Stimulated activated CD4-positive, alpha-beta T cell treated with anti-CD3 and anti-CD28 coated beads, Interleukin-1b, Interleukin-23, amount 100 ng/mL, for 4 hours (primary cell): ENCODE measurements at places on chromosomes 12 and 14.

DNA sequence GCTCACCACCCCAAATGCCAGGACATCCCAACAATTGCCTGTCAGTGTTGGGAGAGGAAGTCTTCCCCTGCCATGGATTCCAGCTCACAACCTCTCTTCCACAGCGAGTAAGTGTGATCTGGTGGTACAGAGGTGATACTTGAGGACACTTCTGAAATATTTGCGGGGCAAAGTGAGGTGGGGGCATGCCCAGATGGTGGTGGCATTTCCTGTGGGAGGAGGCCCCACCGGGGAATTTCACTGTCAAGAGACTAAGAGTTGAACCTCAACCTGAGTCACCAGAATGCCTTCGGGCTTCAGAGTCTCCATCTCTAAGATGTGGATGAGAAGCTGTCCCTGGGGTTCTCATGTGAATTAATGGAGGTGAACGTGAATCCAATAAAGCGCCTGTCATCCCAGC, 122.3 kb upstream of the RFLNA start:
- DNase-seq = no peak

DNA sequence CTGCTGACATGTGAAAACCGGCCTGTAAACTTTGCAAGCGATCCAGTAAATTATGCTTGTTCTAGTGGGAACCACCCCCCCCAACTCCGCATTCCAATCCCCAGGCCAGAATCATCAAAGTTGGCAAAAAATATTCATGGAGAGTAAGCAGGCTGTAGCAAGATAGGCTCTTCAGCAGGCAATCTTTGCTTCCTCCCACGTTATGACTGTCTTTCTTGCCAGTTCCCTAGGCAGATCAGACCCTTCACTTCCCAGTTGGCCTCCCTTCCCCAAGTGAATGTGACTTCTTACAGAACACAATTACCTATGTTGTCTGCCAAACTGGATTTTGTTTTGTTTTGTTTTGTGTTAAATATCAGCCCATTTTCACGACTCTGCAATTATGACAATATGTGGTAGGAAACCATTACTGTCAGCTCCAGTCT, 1.2 kb upstream of the PTGER2 start:
- DNase-seq = no peak

- DNase-seq = no peak
These were observed 15.4 kb upstream of the PAPLN start for GRCh38 chr14:73221945-73222344.

DNA sequence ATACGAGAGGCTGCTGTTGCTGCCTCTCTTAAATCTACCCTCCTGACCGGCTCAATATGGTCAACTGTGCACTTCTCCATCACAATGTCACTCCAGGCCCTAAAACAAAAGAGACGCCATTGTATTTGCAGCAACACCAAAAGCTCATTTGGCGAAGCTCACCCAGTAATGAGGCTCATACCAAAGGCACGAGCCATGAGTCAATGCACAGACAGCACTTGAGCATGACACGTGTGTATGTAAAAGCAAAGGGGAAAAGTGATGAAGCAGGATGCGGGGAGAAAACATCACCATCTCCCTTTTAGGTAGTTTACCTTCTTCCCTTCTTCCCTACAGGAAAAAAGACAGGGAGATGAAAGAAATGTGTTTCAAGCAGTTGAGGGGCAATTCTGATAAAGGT, 150.3 kb downstream of the FOXN3 start:
- DNase-seq = no peak

GRCh38 chr12:124441443-124442194, 125.8 kb downstream of the NCOR2 start:
- DNase-seq = no peak
